Stimulated activated CD8-positive, alpha-beta memory T cell treated with anti-CD3 and anti-CD28 coated beads, Interleukin-12 subunit alpha, Interleukin-12 subunit beta, amount 100 ng/mL, for 4 hours (primary cell): ENCODE measurements at places on chromosomes 4 and X.

DNA sequence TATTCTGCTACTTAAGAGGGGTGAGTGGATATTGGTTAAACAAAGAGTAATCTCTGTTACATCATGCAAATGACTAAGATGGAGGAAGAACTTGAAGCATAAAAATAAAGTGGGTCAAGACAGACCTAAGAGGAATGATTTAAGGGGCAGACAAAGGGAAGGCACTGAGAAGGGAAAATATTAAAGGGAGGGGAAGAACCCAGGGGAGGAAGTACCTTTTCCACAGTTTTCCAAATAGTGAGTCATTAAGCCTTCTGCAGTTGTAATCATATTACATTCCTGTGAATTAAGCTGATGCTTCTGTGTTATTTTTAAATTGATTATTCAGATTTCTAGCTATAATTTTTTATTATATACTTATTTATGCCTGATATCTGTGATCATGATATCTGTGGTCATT, 253.3 kb downstream of the CENPC start:
- DNase-seq = no peak

- DNase-seq = no peak
Measured at GRCh38 chrX:11929476-11929875, 171.4 kb downstream of the MSL3 start.

GRCh38 chr4:141652161-141652778, 15.9 kb downstream of the IL15 start:
- DNase-seq = no peak

GRCh38 chrX:16828124-16828908, 41.8 kb downstream of the RBBP7 start:
- no peak for DNase-seq

DNA sequence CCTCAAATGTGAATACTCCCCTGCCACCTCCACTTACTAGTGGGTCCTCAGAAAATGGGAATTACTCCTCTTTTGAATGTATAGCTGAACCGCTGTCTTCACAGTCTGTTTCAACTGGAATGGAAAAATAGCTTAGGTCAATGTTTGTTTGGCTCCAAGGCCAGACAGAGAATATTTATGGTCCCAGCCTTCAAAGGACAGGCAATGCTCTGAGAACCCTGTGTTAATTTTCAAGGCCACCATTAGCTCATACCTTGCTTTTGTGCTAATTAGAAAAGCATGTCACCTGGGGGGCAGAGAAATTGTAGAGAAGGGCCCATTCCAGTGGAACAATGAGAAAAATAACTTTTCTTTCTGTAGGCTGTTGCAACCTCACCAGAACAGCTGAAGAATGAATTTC, 4.6 kb upstream of the MORF4L2 start:
- no peak for DNase-seq

- no peak for DNase-seq
Measured at GRCh38 chrX:119880552-119881437, 9.2 kb downstream of the NDUFA1 start.

- DNase-seq = no peak
Measured at GRCh38 chrX:45745479-45745878, 544.8 kb upstream of the DIPK2B start.

DNA sequence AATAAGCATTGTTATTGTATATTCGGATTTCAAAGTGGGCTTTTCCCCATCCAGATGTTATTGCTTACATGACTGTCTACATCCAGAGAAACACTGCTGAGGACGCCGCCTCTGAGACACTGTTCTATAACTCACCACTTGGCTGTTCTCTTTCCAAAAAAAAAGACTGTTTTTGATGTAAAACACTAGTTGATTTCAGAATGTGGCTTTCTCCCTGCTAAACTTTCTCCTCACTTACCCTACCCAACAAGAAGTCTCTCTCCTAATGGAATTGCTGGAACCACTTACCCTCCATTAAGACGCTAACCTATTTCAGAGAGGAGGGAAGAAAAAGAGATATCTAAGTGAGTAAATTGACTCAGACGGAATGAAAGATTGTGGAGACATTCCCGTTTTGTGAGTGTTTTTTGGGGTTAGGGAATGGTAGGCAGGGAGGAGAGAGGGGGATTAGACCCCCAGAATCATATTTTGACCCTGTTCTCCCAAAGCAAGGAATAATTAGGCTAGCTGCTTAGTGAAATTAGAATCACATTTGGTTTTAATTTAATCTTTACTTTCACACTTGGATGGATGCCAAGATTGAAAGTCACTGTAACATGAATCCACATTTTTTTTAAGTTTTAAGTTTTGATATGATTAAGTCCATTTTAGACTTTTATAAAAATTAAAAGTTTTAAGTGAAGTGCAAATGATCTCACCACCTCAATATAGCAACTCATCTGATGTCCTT, 174.9 kb downstream of the CHIC2 start:
- DNase-seq = no peak

DNA sequence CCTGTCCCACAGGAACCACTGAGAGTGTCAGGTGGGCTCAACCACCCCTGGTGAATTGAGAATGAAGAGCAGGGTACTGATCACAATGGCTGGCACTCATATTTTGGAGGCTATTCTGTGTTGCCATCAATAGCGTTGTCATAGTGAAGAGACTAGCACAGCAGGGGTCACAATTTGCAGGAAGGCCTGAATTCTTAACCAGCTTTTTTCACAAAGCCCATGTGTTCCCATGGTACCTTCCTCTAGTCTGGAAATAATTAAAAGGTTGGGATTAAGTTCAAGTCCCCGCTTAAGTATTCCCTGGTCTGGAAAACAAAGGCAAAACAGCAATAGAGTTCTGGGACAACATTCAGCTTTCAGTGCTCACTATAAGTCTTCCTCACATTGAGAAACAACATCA, 1051.7 kb downstream of the C4orf33 start:
- DNase-seq = no peak

DNA sequence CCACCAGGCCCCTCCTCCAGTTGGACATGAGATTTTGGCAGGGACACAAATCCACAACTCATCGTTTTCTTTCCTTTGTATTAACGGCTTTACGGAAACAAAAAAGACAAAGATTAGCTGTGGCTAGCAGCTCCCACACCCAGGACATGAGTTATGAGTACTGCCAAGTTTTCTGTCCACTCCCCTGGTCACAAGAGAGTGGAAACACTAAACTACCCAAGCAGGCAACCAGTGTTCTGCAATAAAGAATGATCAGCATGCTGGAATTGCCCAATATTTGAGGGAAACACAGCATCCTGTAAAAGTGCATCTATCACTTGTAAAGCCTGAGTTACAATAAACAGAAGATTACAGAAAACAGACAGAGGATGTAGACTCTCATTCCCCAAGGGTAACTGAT, 358.4 kb downstream of the NLGN4X start:
- no peak for DNase-seq

- DNase-seq = no peak
Measured at GRCh38 chrX:150926304-150926703, 27.8 kb upstream of the CD99L2 start.

DNA sequence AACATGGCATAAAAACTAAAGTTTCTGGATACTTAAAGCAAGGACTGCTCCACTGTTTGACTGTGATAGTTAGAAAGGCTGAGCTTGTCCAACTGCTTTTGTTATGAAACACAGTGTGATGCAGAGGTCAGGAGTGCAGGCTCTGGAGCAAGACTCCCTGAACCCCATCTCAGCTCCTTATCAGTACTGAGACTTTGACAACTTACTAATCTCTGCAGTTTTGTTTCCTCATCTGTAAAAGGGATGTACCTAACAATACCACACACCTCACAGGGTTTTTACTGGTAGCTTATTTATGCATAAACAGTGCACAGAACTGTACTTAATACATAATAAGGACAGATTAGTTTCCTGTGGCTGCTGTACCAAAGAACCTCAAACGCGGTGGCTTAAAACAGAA, 804.3 kb downstream of the FSTL5 start:
- DNase-seq = no peak

DNA sequence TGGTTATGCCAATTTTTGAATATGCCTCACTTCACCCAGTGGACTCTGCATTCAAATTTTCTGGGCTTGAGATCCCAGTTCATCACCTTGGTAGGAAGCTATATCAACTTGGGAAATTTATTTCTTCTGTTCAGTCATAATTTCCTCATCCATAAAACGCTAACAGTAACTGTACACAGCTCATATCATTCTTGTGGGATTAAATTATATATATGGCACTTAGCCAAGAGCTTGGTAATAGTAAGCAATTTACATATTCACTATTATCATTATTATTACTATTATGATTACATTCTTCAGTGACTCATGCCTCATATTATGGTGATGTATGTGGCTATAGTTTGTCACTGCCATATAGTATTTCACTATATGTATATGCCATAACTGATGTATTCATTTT, 177.6 kb downstream of the CPE start:
- DNase-seq = no peak

DNA sequence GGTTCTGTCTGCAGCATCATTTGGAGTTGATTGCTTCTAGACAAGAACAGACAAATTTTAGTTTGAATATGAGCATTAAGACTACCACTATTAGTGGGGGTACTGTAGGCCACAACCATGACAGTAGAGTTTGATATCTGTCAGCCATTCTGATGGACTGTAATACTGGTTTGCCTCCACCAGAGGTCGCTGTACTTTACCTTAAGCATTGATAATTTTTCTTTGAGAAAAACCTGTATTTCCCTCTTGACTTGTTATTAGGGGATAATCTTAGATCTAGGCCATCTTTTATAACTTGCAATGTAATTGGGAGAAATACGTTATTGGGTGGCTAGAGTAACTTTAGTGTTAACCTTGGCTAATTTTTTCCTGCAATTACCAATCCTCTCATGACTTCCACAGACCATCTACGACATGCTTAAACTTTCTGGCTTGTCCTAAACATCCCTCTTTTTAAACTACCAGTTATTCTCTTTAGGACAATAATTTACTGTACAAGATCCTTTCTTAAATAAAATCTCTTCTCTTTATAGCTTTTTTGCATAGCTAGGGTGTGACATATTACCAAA, 562.4 kb downstream of the MAGEB5 start:
- no peak for DNase-seq

- no peak for DNase-seq
Measured at GRCh38 chr4:62806816-62807215, 1602.4 kb downstream of the TECRL start.

DNA sequence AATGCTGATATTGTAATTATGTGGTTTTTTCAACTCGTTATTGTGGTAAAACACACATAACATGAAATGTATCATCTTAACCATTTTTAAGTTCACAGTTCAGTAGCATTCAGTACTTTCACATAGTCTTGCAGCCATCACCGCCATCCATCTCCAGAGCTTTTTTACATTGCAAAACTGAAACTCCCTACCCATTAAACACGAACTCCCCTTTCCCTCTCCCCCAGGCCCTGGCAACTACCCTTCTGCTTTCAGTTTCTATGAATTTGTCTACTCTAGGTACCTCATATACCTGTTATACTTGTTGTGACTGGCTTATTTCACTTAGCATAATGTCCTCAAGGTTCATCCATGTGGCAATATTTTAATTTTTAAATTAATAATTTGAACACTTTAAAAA, 380.6 kb downstream of the MAPK10 start:
- DNase-seq = no peak

DNA sequence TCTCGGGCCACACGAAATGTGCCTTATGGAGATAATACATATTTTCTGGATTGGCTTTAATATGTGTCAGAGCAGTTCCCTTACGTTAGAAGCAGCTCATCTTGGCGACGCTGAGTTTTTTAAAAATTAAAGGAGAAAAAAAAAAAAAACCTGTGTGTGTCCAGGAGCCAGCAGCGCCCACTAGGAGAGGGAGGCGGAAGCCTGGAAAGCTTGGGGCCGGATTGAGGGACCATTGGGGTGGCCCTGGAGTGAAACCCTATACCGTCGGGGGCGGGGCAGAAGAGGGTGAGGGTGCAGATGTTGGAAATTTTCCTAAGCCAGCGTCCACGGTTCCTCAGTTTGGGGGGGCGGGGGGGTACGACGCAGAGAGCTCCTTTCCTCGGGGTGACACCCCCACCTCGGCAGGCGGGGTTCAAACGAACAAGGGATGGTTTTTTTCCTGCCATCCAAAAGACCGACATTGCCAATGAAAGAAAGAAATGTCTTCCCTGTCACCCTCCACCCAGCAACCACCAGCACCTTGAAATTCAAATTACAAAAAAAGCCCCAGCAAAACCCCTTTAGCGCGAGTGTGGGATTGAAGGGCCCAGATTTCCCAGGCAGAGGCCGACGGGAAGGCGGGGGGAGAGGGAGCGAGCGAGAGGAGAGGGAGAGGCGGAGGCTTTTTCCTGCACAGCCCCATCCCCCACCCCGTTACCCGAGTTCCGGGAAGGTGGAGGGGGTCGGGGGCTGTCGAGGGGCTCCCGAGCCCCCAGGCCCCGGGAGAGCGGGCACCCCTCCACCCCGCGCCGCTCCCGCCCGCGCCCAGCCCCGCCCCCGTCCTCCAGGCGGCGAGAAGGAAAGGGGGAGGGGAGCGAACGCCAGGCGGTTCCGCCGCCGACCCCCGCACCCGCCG, 859 bp downstream of the SMARCA1 start:
- no peak for DNase-seq

DNA sequence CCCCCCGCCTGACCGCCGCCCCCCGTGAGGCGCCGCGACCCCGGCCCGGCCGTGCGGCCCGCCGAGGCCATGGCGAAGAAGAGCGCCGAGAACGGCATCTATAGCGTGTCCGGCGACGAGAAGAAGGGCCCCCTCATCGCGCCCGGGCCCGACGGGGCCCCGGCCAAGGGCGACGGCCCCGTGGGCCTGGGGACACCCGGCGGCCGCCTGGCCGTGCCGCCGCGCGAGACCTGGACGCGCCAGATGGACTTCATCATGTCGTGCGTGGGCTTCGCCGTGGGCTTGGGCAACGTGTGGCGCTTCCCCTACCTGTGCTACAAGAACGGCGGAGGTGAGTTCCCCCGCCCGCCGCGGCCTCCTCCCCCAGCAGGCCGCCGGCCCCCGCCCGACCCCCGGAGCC, 780 bp downstream of the SLC6A8 start:
- no peak for DNase-seq

DNA sequence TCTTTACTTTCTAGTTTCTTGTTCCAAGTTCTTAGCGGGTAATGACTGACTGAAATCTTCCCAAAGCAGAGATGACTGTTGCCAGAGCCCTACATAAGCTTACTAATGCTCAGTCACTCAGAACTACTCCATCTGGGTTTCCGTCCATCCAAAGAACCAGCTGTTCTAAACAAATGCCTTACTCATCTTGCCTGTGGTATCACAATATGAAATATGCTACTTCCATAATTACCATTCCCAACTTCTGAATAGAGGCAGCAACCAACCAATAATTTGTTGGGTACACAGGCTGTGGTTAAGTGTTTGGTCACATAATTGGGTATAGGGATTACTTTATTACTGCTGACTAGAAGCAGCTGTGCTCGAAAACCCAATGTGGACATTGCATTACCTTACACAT, 930.2 kb upstream of the DIAPH2 start:
- DNase-seq = no peak

GRCh38 chr4:101727238-101727637, 63.3 kb upstream of the BANK1 start:
- DNase-seq = no peak

DNA sequence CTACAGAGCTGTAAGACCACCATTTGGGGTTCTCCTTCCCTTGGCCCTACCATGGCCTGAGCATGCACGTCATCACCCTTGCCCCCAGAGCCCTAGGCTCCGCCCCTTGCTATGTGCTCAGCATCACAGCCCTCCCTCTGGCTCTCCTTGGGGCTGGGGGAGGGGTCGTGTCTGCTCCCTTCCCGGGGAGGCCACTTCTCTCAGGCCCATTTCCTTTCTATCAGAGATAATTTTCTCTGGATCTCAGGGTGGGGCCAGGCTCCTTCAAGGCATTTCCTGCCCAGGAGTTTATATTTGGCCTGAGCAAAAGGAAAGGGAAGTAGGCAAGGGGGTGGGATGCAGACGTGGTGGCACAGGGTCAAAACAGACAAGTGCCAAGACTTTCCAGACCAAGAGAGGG, 55.9 kb downstream of the STARD8 start:
- DNase-seq = no peak
